NCI-H2107 (cell line): ENCODE measurements at places on chromosomes 5 and 9.

- no peak for DNase-seq
Measured at GRCh38 chr9:70933321-70933720, 188.1 kb downstream of the TRPM3 start.

GRCh38 chr9:99351647-99352046 lies 129.6 kb downstream of the SEC61B start:
- DNase-seq: no peak

DNA sequence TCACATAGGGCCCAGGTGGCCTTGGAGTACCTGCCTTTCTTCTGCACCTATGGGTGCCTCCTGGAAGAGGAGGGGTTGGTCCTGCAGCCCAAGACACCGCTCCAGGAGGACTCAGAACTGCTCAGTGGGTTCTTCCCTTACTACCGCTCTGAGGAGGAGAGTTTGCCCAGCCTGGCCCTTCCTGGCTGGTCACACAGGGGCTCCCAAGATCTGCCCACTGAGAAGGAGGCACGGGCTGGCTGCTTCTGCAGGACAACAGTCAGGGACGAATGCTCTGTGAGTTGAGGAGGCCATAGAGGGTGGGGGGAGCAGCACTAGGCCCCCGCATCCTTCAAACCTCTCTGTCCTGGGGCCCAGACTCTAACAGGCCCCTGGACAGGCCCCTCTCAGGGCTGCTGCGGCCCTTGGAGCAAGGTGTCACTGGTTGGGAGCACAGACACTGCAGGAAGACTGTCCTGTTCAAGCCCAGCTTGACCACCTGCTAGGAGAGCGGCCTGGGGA lies 9.9 kb upstream of the SLC25A48 start:
- DNase-seq: no peak

DNA sequence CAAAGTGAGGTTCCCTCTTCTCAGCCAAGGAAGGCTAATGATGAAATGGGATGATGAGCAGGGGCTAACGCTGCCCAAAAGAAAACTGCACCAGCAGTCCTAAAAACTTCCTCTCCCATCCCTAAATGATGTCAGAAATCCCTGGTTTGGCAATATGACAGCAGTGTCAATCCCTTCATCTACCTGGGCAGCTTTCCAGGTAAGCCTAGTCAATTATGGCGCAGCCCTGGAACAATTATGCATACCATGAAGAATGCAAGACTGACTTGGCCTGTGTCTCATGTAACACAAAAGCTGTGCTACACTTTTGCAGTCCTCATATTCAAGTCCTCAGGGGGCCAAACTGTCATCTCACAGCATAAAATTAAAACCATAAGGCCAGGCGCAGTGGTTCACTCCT lies 7.0 kb downstream of the DMGDH start:
- DNase-seq: no peak

DNA sequence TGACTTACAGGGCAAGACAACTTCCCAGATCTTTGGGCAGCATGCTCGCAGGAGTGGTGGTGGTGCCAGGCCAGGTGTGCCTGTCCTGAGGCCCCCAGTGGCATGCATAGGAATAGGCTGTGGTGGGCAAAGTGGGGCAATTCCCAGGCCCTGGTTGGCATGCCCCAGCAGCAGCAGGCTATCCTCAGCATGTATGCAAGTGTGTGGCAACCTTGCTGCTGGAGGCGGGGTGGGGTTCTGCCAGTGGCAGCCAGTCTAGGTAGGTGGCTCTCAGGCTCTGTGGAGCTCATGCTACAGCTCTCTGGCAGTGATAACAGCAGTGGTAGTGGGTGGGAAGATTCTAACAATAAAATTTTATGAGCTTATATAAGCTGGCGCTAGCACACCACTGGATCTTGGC lies 27.7 kb upstream of the C6 start:
- DNase-seq: no peak

DNA sequence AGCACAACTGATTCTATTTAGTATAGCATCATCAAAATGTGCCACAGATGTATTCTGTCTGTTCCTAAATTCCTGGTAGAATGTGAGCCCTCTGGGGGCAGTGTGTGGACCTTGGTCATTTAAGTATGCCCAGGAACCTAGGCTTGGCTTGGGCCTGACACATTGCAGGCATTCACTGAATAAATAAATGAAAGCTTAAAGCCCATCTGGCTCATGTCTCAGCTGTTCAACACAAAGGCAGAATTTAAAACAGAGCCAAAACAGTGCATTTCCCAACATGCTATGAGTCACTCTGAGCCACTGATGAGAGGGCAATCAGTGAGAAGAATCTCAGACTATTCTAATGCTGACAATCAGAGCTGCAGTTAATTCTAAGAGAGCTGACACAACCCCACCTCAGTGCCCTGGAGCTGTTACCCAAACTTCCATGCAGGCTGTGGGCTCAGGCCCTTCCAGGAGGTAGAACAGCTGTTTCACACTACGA lies 8.1 kb downstream of the FAM193B start:
- DNase-seq: no peak

DNA sequence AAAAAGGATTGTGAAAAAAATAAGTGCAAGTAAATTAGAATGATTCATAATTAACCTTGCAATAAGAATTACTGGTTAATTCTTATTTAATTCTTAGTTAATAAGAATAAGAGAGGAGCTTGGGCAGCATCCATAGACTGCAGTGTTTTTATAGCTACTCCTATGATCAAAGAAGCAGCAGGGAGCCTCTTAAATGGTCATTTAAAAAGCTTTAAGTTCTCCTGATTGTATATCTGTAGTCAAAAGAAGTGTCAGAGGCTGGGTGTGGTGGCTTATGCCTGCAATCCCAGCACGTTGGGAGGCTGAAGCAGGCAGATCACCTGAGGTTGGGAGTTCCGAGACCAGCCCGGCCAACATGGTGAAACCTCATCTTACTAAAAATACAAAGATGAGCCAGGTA lies 14.4 kb downstream of the ACER2 start:
- DNase-seq: no peak

GRCh38 chr5:50856401-50857119 lies 190.1 kb downstream of the PARP8 start:
- no peak for DNase-seq

GRCh38 chr9:127165116-127165515 lies 42.7 kb upstream of the ANGPTL2 start:
- no peak for DNase-seq

DNA sequence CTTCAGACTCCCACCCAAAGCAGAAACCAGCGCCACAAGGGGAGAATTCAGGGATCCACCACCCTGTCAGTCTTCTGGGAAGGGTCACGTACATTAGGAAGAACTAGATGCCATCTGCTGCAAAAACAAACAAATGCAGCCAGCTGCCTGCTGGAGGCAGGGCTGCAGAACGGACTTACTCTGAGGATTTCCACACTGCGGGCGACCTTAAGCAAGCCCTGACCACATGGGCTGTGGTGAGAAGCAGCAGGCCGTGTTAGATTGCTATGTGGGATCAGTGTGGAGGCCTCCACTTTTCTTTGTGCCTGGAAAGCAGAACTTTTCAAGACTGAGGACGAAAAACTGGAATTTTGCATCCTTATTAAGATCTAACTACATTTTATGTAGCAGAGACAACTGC lies 13.4 kb upstream of the LTC4S start:
- DNase-seq: no peak

DNA sequence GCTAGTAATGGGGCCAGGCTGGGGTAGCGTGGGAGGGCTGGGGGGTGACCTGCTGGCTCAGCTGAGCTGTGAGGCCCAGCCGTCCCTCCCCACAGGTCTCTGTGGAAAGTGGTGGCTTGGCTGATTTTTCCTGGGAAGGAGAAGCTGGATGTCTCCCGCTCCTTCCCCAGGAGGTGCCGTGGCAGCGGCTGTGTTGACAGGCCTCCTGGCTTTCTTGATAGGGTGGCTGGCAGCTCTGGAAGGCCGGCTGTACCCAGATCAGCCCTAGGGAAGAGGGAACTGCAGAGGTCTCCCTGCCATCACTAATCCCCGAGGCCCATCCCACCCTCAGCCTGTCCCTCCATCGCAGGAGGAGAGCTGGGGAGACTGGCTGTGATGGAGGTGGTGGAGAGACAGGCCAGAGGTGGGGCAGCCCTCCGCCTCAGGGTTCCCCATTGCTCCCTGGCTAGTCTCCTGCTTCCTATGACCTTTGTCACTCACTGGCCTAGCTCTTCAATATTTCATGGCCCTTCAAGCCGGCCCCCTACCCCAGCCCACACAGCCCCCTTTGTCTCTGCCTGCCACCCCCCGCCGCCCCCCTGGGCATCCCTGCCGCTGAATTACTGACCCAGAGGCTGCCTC lies 6.8 kb downstream of the CXXC5 start:
- no peak for DNase-seq

DNA sequence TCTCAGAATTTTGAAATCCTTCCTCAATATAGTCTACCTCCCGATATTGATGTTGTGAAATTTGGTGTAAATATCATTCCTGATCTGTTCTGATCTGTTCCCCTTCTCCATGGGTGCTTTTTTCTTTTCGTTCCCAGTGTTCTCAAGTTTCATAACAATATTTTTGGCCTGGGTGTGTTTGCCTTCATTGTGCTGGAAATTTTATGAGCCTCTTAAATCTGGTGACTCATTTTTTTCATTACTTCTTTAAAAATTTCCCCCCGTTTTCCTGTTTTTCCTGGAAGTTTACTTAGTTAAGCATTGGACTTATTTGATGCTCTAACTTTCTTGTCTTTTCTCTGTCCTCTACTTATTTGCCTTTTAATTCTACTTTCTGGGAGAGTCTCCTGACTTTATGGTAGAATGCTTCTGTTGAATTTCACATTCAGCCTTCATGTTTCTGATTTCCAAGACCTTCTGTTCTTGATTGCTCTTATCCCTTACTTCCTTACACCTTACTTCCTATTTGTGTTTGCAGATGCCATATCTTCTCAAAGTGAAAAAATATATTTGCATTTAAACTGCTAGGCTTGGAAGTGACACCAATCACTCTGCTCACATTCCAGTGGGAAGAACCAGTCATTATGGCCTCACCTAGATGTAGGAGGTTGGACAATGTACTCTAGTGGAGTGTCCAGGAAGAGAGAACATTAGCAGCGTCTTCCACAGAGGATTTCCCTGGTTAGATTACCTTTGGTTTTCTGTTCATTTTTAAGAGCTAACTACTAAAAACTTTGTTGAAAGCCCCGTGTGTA lies 441.9 kb downstream of the ARHGEF28 start:
- DNase-seq: no peak

- DNase-seq: no peak
Measured at GRCh38 chr5:56693220-56693579, 122.1 kb upstream of the MAP3K1 start.

- no peak for DNase-seq
Measured at GRCh38 chr9:14640967-14641366, 52.3 kb downstream of the ZDHHC21 start.

DNA sequence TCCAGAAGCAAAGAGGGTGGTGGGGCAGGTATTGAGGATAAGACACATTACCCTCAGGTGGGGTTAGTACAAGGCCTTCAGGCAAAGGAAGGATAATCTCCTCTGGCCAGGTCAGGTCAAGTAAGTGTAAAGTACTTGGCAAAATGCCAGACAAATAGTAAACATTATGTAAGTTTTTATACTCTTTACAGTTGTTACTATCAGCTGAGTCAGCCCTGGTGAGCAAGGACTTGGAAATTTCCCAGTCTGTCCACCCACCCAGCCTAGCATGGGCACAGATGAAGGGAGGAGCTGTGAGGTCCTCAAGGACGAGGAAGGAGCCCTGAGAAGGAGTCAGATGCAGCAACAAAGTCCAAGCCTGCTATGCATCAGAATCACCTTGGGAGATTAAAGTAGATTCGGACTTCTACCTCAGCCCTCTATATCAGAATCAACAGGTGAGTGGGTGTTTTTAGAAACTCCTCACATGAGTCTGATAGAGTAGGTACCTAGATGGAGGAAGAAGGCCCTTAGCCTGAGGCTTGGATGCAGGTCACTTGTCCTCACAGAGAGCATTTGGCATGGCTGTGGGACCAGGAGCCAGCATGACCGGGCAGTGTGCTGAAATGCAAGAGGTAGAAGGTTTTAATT lies 50.2 kb upstream of the BARX1 start:
- no peak for DNase-seq

DNA sequence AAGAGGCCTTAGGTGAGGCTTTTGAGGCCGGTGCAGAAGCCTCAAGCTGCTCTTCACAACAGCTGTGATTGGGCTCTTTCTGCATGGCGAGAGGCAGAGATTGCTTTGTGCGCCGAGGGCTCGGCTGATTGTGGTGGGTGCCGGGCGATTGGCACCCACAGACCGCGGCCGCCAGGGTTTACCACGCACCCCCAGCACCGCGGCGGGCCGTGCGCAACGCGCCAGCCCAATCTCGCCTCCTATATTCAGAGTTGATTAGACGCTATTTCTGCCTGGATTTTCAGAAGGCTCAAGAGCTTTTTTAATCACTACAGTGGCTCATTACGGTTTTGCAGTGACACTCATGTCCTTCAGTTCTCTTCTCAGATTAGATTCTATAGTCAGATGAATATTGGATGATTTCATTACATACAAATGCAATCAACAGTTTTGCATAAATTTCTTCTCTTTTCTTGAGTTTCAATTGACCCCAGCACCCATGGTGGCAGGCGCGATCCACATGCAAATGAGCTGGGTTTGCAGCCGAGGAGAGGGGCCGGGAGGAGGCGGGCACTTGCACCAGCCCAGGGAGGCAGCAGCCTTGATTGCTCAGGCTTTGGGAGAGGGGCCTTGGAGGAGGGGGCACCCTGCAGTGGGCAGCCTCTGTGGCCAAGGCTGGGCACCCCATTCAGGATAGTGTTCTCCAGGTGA lies 33.8 kb upstream of the PTGS1 start:
- DNase-seq: no peak

DNA sequence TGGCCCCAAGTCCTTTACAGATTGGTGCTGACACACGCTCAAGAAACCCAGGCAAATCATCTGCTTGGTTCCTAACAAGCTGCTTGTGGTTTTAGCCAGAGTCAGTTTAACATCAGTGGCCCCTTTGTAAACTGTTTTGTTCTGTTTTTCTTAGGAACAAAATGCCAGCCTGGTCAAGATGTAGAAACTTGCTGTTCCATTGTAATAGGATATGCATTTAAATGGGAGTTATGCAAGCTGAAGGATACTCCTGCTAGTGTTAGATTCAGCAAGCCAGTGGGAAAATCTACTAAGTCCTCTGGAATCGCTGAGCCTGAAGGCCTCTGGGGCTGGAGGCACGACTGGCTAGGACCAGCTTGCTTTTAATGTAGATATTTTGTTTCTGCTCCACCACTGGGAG lies 391.1 kb downstream of the TLE4 start:
- no peak for DNase-seq

DNA sequence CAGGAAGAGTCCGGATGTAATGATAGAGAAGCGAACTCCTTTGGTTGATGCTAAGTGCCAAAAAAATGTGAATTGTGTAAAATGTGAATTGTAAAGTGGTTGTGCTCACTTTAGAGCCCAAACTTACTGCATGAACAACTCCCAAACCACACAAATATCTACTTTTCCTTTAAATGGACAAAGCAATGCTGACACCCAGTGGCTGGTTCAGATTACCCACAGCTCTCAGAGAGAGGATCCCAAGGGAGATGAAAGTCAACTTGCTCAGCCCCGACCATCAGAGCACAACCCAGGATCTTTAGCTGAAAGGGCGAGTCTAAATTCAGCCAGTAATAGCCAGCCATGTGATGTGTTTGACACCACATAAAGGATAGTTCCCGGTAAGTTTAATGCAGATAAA lies 133.7 kb downstream of the NMUR2 start:
- no peak for DNase-seq

GRCh38 chr5:128596071-128596470 lies 58.0 kb upstream of the FBN2 start:
- no peak for DNase-seq

GRCh38 chr9:106862110-106862820 lies 701 bp upstream of the ZNF462 start:
- no peak for DNase-seq
